ENCODE measurements at places on chromosomes 4 and X.

- DNase-seq, result no peak
These were observed 231.7 kb downstream of the FBXW7 start for GRCh38 chr4:152304220-152304619.

DNA sequence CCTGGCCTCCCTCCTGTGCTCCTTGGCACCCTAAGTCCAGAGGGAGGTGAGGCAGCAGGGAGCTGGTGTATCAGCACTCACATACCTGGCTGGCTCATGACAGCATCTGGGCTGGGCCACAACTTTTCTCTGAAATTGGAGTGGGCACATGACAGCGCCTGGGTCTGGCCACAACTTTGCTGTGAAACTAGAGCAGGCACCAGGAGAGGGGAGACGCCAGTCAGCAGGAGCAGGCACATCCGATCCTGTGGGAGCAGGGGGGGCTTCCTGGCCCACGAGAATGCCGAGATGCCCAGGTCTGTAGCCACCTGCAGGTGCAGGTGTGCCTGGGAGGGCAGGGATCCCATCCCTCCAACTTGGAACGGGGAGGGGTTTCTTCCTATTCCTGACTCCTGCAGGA lies 69.7 kb upstream of the PPP3CA start:
- DNase-seq, result no peak

DNA sequence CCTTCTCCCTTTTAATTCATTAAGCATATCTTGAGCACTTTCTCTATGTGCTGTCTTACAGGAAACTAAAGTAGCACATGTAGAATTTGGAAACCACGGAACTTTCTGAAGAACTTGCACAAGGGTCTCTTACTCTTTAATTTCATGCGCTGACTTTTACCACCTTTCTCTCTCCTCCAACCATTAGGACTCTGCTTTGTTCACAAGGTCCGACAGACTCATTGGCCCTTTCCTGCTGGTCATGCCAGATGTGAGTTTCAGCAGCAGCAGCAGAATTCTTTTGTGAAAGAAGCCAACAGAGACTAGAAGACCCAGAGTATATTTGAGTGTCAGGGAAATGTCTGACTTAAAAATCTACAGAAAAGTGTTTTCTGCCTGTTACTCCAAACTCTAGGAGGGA lies 207.1 kb downstream of the GUCY2F start:
- DNase-seq, result no peak

DNA sequence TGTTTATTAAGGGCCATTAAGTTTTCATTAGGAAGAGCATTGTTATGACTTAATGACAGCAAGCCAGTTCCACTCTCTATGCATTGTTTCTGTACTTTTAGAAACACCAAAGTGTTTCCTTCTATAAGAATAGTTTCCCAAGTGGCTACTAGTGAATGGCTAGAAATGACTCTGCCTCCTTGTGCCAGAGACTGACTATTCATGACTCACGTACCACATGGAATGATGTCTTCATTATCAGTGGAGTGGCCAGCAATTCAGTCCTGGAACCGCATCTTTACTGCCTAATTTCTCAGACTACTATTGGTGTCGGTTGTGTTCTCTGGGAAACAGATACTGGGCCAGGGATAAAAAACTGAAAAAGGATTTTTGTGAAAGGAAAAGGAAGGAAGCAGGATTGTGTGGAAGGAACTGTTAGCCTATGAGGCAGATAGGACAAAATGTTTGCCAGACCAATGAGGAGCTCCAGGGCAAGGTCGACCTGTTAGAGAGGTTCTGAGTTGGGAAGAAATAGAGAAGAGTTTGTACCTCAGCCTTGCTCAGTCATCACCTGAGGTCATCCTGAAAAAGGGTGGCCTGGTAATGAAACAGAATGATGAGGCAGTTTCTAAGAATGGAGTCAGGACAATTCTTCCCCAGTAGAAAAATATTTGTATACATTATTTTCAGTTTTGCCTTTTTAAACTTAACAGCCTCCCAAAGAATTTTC lies 218.6 kb downstream of the SPCS3 start:
- no peak for DNase-seq

- DNase-seq, result no peak
These were observed 35.6 kb upstream of the KCNE5 start for GRCh38 chrX:109660435-109661143.

GRCh38 chr4:2301225-2301642 lies 39.3 kb upstream of the MXD4 start:
- DNase-seq, result no peak

DNA sequence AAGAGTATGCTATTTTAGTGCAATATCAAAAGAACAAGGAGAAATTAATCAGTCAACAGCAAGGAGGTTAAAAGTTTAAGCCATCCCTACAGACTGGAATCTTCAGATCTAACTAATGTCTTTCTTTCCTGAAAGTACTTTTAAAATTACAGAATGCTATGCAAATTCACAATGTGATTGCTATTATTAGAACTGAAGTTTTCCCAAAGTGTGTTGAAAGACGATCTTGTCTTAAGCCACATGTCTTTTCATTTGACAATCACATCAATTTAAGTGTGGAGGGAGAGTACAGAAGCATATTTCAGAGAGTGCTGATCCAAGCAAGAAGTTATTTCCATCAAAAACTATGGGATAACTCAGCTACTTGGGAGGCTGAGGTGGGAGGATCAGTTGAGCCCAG lies 64.7 kb upstream of the TNIP3 start:
- no peak for DNase-seq

GRCh38 chr4:26342328-26343037 lies 21.7 kb downstream of the RBPJ start:
- peak; percentile 15 for DNase-seq

DNA sequence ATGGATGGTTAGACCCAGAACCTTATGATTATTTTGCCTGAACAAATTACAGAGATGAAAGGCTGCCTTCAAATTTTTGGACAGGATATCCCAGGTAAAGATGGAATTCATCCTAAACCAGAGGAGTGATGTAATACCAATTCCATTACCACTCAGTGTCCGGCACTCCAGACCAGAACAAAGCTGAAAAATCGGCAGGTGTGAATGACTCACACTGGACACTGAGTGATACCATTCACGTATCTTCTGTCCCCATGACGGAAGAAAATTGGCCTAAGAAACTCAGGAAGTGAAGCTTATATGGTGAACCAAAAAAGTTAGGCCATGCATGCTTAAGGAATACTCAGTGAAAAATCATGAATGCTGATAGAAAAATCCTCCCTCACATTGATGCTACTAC lies 34.5 kb downstream of the PALLD start:
- DNase-seq, result no peak

GRCh38 chrX:151634937-151635336 lies 60.3 kb upstream of the PRRG3 start:
- DNase-seq, result no peak

DNA sequence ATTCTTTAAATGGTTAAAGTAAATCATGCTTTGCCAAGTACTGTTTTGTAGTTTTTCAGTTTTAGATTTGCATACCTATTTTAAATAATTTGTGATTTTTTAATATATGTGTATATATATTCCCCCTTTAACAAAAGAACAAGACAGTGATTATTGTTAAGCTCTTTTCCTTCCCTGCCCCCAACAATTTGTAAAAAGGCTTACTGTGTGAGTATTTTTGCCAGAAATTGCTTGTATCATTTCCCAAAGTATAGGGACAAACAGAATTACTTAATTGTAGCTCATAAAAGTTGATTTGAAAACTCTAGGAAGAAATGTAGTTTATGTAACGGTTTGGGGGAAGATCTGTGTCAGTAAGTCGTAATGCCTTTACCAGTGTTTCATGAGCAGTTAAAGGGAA lies 19.0 kb downstream of the CPEB2 start:
- DNase-seq, result no peak

- no peak for DNase-seq
These were observed 154.4 kb downstream of the EFNB1 start for GRCh38 chrX:68983004-68983857.

DNA sequence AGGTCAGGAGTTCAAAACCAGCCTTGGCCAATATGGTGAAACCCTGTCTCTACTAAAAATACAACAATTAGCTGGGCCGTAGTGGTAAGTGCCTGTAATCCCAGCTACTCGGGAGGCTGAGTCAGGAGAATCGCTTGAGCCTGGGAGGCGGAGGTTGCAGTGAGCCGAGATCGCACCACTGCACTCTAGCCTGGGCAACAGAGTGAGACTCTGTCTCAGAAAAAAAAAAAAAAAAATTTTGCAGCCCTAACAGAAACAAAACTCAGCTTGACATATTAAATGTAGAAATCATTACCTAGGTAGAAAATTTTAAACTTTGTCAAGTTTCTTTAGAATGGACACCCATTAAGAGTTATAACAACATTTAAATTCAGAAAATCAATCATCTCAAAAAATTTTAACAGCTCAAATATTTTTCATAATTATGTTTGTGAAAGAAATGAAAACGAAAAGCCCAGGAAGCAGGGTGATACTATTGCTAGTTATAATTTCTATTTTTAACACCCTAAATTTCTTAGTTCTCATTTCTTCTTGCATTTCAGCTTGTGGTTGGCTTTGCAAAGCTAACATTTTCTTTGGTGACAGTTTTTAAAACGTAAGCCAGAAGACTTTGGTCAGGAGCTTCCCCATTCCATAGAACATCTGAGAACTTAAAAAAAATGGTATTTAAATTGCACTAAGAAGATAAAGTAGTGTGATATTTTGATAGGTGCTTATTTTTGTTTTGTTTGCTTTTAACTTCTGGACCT lies 33.3 kb upstream of the RBBP7 start:
- DNase-seq, result no peak

- no peak for DNase-seq
These were observed 439.6 kb downstream of the INPP4B start for GRCh38 chr4:142406499-142406835.

DNA sequence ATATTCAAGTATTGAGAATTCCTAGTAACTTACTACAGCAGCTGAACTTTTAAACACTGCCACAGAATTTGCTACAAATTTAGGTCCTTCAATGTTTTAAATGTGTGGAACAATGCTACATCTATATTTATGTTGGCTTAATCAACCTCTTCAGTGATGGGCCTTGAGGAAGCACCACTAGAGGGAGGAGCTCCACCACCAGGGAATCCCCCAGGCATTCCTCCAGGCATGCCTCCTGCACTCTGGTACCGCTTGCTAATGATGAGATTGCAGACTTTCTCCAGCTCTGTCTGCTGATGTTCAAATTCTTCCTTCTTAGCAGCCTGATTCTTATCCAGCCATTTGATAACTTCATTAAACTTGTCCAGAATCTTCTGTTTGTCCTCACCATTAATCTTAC lies 190.8 kb downstream of the HTR2C start:
- DNase-seq, result no peak

GRCh38 chrX:45850197-45850774 lies 649.6 kb upstream of the DIPK2B start:
- no peak for DNase-seq

- no peak for DNase-seq
These were observed 116.7 kb downstream of the GPC3 start for GRCh38 chrX:133868682-133869081.

GRCh38 chrX:134935276-134935675 lies 55.5 kb upstream of the SMIM10 start:
- no peak for DNase-seq

- no peak for DNase-seq
These were observed 1275.5 kb downstream of the ADGRL3 start for GRCh38 chr4:62475596-62475995.

GRCh38 chr4:147447786-147448185 lies 33.1 kb upstream of the EDNRA start:
- no peak for DNase-seq

GRCh38 chr4:102554482-102554881 lies 53.3 kb downstream of the NFKB1 start:
- no peak for DNase-seq

GRCh38 chr4:16758255-16758654 lies 140.2 kb downstream of the LDB2 start:
- DNase-seq, result no peak

- DNase-seq, result no peak
These were observed 16.8 kb downstream of the REPS2 start for GRCh38 chrX:16963216-16963615.

GRCh38 chr4:102578819-102579218 lies 77.7 kb downstream of the NFKB1 start:
- DNase-seq, result no peak

DNA sequence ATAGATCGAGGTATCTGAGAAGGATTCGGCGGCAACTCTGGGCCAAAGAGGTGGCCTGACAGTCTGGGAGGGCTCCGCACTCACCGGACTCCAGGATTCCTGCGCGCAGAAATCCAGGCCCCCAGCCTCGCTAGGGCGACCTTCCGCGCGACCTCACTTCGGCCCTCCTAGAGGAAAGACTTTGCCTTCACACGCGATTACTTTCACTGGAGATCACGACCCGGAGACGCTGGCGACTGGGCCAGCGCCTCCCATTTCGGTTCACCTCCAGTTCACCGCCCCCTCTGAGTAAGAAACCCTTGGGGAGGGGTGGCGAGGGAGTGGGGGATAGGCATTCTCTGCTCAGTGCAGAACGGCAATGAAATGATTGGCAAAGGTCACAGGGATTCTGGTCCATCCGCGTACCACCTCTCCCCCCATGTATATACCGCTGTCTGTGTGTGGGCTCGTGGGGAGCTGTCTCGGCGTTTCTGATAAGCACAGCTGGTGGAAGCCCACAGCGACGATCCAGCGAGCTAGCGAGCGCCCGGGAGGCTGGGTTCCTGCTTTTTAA lies 2.5 kb downstream of the POU3F4 start:
- no peak for DNase-seq

- DNase-seq, result no peak
These were observed 54.1 kb upstream of the AP1S2 start for GRCh38 chrX:15908603-15909290.

DNA sequence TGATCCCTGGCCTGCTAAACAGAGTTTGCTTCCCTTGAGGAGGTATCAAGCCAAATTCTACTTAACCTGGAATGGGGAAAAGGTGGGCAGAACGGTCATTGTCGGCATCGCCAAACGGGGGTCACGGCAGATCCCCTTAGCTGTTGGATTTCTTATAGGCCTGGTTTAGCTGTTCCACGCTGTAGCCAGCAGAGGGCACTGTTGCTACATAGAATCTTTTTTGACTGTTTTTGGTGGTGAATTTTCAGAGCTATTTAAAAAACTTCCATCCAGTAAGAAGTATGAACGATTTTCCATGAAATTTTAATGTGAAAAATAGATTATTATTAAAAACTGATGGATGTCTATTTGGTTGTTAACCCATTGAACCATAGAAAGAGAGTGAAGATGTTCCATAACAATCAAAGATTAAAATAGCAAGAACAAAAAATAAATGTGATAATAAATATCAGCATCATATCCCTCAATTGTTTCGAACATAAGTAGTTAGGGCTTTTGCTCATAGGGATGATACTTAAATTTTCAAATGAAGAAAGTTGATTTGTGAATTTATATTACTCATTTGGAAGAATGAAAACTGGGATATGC lies 56.6 kb downstream of the LINC00632 start:
- no peak for DNase-seq

- no peak for DNase-seq
These were observed 140.8 kb upstream of the GATB start for GRCh38 chr4:151901631-151902030.

- DNase-seq, result no peak
These were observed 60.9 kb downstream of the ADGRA3 start for GRCh38 chr4:22454955-22455354.

DNA sequence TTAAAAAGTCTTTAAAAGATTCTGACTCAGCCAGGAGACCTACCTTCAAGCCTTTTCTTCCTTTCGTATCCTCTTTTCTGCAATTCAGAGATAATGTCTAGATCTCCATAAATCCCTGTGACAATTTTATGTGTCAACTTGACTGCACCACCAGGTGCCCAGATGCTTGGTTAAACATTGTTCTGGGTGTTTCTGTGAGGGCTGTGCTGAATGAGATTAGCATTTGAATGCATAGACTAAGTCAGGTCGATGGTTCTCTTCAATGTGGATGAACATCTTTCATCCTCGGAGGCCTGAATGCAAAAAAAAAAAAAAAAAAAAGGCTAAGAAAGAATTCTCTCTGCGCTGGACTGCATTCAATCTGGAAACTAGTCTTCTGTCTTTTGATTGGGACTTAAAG lies 1082.7 kb downstream of the NLGN4X start:
- DNase-seq, result no peak
